NCI-H524 (cell line): ENCODE measurements at places on chromosomes 3 and 15.

DNA sequence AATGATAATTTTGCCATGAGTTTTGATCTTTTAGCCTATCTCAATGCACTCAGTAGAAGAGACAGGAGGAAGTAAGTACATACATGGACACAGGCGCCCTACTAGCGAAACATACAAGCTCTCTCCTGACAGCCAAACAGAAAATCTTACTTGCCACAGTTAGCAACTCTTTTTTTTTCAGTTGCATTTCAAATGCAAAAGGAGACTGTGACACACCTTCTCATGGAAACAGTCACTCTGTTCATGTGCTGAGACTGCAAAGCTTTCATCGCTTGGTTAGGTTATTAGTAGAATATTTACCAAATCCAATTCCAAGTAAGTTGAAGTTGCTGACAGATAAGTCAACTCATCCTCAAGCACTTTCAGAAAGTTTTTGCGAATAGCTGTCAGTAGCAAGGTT, 223.3 kb downstream of the FOXP1 start:
- DNase-seq = no peak

DNA sequence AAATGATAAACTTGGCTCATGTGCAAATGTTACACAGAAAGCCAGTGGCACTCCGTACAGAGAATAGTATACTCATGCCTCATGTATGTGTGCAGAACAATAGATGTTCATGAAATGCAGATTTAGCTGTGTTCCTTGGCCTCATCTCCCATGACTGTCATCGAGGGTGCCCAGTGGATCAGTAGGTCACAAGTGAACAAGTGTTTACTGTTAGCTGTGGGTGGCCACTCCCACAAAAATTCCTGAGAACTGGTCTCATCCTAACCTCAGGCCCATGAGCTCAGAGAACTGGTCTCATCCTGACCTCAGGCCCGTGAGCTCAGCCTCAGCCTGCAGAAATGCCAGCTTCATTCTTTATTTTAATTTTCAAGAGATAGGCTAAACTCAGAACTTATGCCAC, 124.1 kb downstream of the GADL1 start:
- no peak for DNase-seq

DNA sequence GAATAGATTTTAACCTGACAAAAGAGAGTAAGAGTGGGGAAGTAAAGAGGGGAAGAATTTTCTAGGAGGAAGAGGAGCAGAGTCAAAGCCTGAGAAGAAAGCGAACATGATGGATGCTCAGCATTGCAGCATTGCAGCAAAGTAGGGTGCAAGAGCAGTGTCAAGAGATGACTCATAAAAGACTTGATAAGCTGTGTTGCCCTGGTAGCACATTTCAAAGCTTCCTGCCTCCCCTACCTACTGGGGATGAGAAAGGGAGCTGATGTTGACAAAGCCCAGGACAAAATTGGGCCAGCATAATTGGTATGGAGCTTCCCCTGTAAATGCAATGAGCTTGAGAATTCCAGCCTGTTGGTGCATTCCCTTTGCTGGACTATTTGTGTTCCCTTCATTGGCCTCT, 121.6 kb upstream of the ST8SIA2 start:
- no peak for DNase-seq

- DNase-seq = no peak
Measured at GRCh38 chr3:60708191-60708975, 542.9 kb downstream of the FHIT start.

DNA sequence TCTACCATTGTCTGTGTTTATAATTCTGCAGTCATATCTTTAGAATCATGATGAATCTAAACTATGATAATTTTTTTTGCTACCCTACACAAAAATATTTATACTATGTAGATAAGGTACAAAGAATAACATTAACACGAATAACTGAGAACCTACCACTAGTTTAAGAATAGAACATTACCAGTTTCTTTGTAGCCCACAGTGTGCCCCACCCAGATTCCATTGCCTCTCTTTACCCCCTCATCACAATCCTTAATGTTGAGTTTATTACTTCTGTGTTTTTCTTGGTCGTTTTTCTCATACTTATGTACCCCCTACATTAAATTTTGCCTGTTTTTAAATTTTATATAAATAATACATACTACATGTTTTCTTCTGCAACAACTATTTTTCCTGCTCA, 140.5 kb downstream of the BBX start:
- DNase-seq = no peak

GRCh38 chr3:108736821-108737220, 20.4 kb downstream of the RETNLB start:
- DNase-seq = no peak

DNA sequence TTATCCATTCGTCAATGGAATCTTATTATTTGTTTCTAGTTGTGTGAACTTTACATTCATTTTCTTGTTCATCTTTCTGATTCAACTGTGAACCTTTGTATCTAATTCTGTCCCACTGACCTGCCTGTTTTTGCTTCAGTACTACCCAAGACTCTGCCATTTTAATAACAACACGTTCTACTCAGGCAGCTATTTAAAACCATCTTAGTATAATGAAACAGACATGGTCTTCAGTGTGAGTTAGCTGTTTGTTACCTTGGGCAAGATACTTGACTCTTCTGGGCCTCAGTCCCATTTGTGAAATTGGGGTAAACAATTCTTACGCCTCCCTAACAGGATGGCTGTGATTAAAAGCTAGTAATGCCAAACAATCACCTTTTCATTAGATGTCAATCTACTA, 1.6 kb downstream of the BTBD1 start:
- peak; percentile 13 for DNase-seq

DNA sequence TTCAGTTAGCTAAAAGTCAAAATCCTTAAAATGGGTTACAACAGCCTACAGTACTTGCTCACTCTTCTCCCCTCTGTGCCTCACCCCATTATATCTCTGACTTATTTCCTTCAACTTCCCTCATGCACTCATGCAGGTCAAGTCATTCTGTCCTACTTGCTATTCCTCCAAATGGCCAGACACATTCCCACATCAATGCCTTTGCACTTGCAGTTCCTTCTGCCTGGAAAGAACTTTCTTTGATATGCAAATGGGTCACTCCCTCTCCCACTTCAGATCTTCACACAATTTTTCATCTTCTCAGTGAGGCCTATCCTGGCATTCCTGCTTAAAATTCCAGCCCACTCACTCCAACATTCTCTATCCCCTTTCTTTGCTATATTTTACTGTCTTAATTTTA, 547.2 kb upstream of the TGFBR2 start:
- no peak for DNase-seq

- DNase-seq = no peak
Measured at GRCh38 chr3:106204160-106204868, 335.5 kb upstream of the CBLB start.

GRCh38 chr3:119826711-119827608, 45.1 kb downstream of the NR1I2 start:
- DNase-seq = no peak

DNA sequence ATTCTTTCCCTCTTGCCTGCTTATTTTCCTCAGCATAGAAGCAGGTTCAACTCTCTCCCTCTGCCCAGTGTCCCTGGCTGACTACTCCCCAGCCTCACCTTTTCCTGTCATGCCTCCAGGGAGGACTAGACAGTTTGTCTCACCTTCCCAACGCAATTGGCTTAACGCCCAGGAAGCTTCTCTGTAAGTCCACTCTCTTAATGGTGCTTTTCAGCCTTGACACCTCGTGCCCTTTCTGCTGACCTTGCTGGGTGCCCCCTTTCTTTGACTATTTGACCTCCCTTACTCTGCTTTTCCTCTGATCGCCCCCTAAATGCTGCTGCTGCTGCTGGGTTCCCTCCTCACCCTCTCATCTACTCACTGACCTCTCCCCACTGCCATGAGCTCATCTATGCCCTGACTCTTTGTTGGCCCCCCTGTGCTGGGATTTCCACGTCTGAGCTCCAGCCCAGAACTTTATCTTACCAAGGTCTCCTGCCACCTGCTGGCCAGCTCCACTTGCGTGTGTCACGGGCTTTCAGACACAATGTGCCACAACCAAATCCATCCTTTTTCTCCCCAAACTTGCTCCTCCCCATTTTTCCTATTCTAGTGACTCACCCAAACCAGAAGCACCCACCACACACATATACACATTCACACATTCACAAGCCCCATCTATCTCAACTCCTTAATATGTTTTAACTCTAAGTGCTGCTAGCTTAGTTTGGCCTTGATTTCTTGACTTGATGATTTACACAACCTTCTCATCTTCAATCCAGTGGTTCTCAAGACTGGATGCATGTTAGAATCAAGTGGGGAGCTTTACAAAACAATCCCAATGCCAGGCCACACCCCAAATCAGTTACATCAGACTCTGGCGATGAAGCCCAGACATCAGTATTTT, 16.6 kb downstream of the EPB42 start:
- no peak for DNase-seq

DNA sequence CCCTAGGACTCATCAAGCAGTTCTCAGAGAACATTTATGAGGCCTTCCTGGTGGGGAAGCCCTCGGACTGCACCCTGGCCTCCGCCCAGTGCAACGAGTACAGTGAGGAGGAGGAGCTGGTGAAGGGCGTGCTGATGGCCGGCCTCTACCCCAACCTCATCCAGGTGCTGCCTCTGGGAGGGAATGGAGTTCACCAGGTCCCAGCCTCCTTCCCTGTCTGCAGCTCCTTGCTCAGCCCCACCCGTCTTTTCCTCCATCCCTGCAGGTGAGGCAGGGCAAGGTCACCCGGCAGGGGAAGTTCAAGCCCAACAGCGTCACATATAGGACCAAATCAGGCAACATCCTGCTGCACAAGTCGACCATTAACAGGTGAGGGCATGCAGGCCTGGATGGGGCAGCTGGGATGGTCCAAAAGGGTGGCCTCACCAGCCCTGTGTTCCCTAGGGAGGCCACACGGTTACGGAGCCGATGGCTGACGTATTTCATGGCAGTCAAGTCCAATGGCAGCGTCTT, 46.3 kb downstream of the DHX30 start:
- no peak for DNase-seq

GRCh38 chr3:77256584-77257503, 216.9 kb downstream of the ROBO2 start:
- peak; percentile 97 for DNase-seq

GRCh38 chr3:128933922-128934253, 54.5 kb downstream of the ACAD9 start:
- DNase-seq = no peak
